Stimulated activated CD8-positive, alpha-beta memory T cell treated with anti-CD3 and anti-CD28 coated beads, Interleukin-4, amount 100 ng/mL, for 1 hour (primary cell): ENCODE measurements at places on chromosomes 5 and 9.

DNA sequence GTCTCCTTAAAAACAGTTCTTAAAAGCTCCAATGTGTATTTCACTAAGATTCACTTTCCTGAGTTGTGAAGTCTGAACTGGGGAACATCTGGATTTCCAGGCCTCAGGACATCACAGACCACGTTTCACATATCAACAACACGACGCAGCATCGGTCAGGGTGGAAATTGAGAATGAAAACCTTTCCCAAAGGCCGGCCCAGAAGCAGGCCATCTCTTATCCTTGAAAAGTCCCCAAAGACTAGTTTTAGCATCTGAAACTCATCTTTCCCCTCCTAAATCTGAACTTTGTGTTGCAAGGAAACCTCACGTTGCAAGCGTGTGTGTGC, 96.4 kb upstream of the COL5A1 start:
- DNase-seq, result no peak

DNA sequence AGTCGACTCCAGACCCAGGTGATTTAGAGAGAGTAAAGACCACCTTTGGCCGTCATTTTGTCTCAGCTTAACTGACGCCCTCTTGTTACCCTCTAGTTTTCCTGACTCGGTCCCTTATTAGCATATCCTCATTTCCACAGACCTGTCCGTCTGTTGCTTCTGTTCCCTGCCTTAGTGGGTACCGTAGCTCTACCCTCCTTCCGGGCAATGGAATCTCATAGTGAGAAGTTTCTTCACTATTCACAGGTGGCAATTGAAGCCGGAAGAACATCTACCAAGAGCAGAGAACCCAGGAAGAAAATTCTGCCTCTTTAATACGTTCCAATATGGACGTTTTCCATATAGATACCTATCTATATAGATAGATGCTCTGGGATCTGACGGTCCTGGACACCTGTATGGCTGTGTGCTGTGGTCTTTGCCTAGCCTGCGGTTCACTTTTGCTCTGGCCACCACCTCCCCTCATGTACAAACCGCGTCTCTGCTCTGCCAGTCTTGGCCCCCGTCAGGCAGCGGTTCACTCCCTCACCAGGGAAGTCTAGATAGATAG, 652 bp upstream of the TMEM161B start:
- DNase-seq, result no peak

DNA sequence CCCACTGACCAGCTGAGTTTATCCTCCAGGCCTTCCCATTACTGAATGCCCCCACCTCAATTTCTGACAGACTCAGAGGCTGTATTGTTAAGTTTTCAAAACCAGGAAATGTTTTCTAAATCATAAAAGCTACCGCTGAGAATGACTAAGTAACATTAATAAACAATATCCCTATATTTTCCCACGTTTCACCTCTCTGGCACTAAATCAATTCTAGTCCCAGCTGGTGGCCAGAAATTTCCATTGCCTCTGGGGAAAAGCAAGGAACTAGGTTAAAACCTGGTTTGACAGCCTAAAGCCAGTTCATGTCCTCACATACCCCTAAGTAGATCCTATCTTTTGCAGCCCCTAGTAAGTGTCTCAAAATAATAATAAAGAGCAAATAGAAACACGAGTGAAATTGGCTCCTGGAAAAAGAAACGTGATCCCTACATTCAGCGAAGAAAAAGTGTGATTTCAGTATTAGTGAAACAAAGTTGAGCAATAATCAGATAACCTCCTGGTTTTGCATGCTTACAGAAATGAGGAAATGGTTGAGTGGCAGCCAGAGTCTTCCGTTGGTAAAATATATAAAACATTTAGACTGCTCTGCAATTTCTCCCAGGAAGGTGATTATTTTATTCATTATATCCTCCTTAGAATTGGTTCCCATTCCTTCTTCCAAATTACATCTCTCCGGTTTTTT, 110.9 kb downstream of the ESM1 start:
- DNase-seq, result no peak

- DNase-seq, result no peak
Observed at GRCh38 chr5:136703706-136704105, 338.4 kb upstream of the TRPC7 start.

GRCh38 chr5:59069438-59070079, 486.7 kb downstream of the RAB3C start:
- DNase-seq, result no peak

GRCh38 chr9:105714020-105714331, 19.6 kb downstream of the TMEM38B start:
- DNase-seq, result no peak

DNA sequence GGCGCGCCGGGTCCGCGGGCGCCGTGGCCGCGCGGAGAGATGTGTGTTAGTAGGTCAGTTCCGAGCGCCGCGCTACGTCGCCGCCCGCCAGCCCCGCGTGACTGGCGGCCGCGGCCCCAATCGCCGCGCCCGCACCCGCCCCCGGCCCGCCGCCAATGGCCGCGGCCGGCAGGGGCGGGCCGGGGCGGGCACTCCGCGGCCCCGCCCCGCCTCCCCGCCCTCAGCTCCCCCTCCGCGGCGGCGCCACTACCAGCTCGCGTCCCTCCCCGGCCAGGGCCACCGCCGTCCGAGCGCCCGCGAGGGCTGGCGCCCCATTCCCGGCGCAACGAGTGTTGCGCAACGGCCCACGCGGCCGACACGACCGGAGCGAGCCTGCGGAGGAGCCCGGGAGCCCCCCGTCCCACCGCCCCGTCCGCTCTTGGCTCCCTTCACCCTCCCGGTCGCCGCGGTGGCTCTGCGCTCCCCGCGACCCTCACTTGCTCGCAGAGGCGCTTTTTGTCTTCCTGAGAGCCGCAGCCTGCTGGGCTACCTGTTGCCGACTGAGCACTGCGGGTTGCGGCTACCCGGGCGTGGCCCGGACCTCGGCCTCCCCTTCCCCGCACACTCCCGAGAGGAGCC, at the start of gene NFIL3:
Gene NFIL3 (minus strand): TSS at position 48 of the 618 bp plus-strand sequence. CDS start 13,098 bp downstream, outside the sequence.
- DNase-seq, result peak; percentile 44

DNA sequence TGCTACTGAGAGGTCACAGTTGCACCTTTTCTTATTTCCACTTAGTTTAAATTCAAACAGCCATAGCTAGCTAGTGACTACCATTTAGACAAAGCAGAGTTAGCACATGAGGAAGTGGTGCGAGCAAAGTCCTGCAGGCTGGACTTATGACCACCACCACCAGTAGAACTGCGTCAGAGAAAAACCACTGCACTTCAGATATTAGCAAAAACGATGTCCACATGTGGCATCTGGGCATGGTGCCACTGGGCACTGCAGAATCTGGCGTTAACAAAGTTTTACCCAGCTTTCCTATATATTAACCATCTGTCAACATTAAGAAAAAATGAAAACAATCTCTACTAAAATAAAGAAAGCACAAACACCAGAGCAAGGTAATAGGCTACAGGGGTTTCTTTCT, 80.1 kb downstream of the SPTLC1 start:
- DNase-seq, result no peak

GRCh38 chr5:54785729-54786591, 199.4 kb downstream of the ESM1 start:
- no peak for DNase-seq

GRCh38 chr5:174097486-174098185, 52.1 kb downstream of the NSG2 start:
- no peak for DNase-seq

DNA sequence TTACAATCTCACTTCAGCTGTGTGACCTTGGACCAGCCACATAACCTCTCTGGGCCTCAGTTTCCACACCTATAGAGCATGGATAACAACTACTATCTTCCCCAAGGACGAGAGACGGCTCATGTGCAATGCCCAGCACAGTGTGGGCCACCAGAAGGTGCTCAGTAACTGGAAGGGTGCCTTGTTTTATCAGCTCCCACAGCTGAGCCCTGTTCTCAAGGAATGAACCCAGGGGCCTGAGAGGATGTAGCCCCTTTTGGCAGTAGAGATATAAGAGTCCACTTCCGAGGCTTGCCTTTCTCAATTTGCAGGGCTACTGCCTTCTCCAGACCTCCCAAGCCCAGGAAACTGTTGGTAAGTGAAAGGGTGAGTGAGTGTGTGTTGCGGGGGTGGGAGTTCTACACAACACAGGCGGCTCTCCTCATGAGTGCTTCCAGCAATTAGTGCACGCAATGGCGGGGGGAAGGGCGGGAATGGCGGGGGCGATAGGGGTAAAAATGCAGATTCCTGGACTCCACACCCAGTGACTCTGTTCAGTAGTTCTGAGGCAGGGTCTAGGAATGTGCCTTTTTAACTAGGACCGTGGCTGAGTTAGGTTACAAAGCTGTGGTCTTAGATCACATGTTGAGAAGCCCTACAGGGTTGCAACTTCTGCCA, 185.1 kb downstream of the FSTL4 start:
- no peak for DNase-seq

DNA sequence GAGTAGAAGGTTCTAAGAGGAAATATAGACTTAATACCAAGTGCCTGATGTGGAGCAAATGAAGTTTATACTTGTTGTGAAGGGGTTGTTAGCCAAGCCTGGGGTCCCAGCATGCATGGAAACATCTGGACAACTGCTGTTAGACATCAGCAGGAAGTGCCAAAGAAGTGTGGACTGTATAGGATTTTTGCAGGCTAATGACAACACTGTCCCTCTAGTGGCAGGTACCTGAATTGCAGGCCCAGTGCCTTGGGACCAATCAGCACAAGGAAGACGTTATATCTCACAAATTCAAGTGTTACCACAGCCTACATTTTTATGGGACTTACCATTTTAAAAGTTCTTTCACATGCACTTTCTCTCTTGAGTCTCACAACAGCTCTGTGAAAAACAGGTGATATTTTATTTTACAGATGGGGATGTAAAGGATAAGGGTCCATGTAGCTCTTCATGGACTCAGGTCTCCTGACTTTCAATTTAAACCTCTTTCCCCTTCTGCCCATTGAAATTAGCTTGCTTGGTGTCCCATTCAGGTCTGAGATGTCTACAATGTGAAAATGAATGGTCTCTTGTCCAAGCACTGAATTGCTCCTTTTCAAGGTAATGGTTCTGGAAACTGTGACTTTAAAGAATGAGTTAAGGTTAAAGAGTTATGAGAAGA, 89.0 kb upstream of the MAP1B start:
- DNase-seq, result peak; percentile 16

DNA sequence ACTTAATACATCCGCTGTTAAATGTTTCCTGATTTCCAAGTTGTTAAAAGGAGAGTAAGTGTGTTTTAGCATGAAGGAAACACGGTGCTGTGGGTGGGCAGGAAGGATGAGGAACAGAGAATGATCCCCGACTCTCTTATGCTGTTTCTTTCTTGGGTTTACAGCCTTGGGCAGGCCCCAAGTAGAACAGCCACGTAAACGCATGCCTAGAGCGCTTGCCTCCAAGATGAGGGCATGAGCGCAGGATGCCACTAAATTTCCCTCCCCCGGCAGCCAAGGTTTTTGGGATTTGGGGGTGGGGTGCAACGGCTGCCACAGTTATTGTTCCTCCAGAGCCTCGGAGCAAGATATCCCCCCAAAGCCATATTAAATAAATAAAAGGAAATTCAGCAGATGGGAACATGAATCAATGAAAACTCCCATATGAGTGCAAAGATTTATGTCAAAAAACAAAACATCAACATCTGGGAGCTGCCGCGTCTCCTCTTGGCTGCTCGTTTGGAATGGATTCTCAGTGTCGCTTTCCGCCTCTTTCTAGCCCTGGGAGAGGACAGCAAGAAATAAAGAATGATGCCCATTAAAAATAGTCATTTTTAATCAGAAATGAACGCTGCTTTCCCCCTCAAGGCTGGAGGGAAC, 10.0 kb upstream of the DELE1 start:
- DNase-seq, result no peak

- no peak for DNase-seq
Observed at GRCh38 chr9:105241356-105242043, 3.0 kb upstream of the SLC44A1 start.

GRCh38 chr9:72401396-72401795, 36.4 kb upstream of the ZFAND5 start:
- DNase-seq, result no peak

- DNase-seq, result no peak
Observed at GRCh38 chr5:135062216-135063055, 28.4 kb upstream of the PITX1 start.

GRCh38 chr9:95611354-95611753, 94.6 kb upstream of the PTCH1 start:
- no peak for DNase-seq

- no peak for DNase-seq
Observed at GRCh38 chr5:38071831-38072694, 186.3 kb upstream of the EGFLAM start.

- DNase-seq, result no peak
Observed at GRCh38 chr9:22136461-22137096, 127.5 kb upstream of the CDKN2B start.

- no peak for DNase-seq
Observed at GRCh38 chr5:102799017-102799416, 43.9 kb downstream of the PAM start.

GRCh38 chr9:37889536-37889935, 14.4 kb downstream of the SLC25A51 start:
- DNase-seq, result no peak

DNA sequence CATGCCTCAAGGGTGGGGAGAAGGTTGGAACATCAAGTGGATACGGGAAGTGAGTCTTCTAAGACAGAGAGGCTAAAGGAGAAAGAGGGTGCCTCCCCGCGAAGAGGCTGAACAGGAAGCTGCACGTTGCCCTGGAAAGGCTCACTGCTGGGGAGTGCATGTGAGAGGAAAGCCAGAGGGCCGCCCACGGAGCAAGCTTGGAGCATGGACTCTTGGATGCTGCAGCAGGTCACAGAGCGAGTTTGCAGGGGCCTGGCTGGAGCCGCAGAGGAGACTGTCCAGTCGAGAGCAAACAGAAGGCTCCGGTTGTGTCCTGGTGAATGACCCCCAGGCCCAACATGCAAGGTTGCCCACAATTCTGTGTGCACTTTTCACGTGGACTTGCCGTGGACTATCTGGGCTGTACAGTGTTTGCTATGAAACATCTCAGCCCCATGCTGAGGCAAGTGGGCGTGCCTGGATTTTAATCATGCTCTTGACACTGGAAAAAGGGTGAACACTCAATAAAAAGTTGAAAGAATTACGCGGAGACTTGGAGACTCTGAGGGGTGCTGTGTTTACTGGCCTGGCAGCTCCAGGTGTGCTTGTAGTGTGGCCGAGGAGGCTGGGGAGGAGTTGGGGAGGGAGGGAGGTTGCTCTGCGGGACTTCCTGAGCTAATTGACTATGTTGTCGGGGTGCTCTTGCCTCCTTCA, 54.5 kb upstream of the GARNL3 start:
- no peak for DNase-seq

DNA sequence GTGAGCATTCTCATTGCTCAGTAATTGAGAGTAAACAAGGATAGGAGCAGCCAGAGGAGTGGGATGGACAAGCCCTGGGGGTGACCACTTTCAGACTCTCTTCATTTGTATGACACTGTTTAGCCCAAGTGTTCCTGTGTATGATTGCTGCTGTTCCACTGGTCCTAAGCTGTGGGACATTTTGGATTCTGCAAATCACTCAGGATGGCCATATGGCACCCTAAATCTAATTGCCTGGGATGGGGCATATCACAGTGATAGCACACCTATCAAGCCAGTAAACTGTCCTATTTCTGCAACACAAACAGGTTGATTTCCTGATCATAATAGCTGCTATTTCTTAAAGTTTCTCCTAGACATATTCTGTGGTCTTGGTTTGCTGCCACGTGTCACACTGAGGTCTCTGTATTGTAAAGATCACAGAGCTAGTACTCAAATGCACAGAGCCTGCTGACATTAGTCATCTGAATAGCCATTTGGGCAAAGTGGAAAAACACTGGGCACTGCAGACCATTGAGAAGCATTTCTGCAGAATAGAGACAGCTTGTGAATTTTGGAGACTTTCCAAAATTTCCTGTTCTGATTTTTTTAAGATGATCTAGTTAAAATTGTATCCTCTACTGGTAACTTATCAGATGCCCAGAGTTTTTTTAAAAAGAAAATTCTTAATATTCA, 320.2 kb downstream of the RFX3 start:
- DNase-seq, result no peak
